ENCODE measurements at places on chromosomes 7 and 10. TPM values are rescaled to one million over a fixed set of nuclear protein-coding genes. Genes with fewer than 3 reads are reported as not detected.

The TDRD1 gene
- total RNA-seq: 0.11 TPM

- no peak for DNase-seq
Measured at GRCh38 chr7:44104860-44105771, 971 bp downstream of the AEBP1 start.

DNA sequence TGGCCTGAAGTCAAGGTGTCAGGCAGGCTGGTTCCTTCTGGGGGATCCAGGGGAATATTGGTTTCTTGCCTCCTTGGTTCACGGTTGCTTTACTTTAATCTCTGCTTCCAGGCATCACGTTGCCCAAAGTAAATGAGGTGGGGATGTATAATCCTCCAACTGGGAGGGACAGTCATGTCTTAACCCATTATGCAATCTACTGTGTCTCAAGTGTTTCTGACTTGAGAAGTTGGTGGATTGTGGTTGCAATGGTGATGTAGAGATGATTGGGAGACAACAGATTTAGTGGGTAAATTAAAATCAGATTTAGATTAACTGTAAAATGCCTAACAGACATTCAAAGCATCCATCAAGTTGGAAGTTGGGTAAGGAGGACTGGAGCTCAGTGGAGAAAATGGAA is 32.7 kb downstream of the TBXAS1 start:
- DNase-seq: no peak

GRCh38 chr7:78562191-78562590 is 763.6 kb downstream of the PHTF2 start:
- no peak for DNase-seq

The CYP17A1 gene
- not detected for total RNA-seq

The ARHGAP21 gene
- total RNA-seq: 40.0 TPM

DNA sequence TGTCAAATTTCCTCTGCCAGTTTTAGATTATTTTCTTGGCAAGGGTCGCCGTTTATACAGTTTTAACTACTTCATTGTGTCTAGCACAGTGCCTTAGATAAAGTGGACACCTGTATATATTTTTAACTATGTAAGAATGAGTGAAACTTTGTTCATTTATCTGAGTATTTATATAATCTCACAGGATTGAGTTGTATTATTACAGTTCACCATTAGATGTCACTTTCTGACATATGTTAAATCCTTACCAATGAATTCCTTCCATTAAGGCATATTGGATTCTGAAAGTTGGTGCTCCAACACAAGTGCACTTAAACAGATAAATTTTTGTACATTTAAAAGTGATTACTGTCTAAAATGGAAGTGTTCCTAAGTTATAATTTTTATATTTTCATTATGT is 43.0 kb downstream of the ZMYND11 start:
- no peak for DNase-seq

- no peak for DNase-seq
Measured at GRCh38 chr10:69802424-69803161, 887 bp downstream of the COL13A1 start.

The ERVW-1 gene
- total RNA-seq: not detected

The GPR85 gene
- not detected for total RNA-seq

GRCh38 chr7:1466524-1467271 is 7.4 kb upstream of the MICALL2 start:
- no peak for DNase-seq

- DNase-seq: no peak
Measured at GRCh38 chr7:112748381-112748780, 41.8 kb downstream of the TMEM168 start.

DNA sequence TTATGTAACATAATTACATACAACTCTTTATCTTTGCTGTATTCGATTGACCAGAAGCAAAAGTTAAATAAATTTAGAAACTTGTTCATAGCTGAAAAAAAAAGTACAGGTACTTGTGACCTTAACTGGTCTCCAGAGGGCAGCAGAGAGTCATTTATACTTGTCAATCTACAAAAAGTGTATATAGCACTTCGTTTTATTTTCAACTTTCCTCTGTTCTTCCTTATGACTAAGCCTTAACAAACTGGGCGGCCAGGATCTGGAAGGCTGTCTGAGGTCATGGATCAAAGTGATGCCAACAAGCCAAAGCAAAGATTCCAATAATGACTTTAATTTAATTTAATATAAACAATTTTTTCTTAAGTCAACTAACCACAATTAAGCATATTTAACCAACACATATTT is 29.8 kb downstream of the C10orf67 start:
- DNase-seq: no peak

GRCh38 chr10:118286051-118286838 is 55.9 kb downstream of the FAM204A start:
- DNase-seq: no peak

DNA sequence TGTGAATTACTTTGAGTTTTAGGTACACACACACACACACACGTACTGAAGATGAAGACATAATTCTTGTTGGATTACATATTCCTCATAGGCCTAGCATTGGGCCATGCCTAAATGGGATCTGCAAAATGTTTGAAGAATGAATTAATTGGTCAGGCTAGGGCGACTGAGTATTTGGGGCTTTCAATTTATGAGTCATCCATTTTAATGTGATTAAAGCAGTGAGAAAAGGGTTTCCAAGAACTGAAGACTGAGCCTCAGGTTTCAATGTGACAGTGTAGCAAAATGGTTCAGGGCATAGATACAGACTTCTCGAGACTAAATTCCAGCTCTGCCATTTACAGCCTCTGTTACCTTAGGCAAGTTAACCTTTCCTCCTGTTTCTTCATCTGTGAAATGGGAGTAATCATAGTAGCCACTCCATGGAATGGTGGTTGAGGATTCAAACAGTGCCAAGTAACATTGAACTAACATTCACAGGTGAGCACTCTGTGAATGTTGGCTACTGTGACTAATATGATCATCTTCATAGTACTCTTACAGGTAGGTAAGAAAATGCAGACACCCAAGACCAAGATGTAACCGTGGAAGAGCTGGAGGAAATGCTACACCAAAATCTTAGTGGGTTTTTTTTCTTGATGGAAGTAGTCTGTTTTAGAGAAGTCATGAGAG is 7.6 kb downstream of the BPGM start:
- no peak for DNase-seq

DNA sequence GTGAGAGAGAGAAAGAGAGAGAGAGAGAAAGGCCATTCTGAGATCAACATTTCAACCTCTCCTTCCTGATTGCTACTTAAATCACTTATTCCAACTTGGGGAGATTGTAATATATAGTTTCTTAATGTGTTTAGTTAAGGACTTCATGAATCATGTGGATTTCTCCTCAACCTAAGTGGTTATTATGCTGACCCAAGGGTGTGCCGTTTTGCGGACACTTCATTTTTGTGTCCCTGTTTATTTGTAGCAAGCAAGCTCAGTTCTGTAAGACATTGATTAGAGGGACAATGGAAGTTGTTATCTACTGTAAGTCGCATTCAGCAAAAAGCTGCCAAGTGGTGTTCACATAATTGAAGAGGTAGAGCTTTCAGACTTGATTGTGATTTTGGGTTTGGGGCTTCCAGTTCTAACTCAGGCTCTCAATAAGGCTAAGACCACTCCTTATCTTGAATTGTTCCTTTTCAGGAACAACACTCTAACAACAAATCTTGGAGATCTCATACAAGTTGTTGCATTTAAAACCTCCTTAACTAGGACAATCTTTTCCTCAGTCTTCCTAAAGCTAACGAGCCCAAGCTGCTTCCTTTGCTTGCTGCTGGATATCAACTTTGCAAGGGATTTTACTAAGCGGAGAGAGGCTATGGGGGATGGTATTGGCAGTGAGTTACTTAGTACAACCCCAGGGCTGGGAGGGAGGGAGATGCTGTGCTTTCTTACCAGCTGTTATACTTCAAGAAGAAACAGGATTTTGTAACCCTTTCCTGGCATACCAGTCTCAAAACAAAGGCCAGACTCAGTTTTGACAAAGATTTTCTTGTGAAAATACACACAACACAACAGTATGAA is 19.8 kb upstream of the COL1A2 start:
- DNase-seq: no peak

GRCh38 chr10:97333601-97334369 is 744 bp downstream of the FRAT2 start:
- peak; percentile 29 for DNase-seq

DNA sequence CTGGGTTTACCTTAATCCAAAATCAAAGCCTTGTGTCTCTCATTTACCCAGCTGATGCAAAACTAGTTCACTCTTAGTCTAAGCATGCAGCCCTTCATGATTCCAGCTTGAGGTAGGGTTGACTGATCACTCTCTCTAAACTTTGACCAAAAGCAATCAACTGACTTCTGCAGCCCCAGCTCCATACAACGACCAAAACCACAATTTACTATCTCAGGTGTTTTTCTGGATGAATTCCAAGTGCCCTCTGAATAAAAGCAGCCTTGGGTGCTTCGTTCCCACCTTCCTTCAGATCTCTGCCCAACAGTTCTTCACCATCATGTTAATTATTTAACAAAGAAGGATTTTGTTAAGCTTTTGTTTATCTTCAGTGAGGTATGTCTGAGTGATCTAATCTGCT is 62.6 kb downstream of the CCDC6 start:
- DNase-seq: no peak

The OSBPL3 gene
- total RNA-seq: 74.2 TPM

DNA sequence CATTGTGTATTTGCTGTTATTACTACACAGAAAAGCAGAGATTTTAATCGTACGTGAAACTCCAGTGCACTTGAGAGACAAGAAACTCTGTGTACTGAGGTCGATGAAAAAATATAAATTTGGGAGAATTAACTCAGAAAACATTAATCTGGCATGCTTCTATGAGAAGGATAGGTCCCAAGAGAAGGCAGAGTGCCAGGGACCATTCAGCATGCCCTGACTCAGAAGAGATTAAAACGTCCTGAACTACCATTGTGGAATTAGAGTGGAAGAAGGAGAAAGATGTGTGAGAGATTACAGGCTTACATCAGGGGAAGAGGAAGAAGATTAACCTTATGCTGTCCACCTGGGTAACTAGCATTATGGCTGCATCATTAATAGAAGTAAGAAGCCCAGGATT is 72.4 kb downstream of the REEP3 start:
- DNase-seq: no peak

DNA sequence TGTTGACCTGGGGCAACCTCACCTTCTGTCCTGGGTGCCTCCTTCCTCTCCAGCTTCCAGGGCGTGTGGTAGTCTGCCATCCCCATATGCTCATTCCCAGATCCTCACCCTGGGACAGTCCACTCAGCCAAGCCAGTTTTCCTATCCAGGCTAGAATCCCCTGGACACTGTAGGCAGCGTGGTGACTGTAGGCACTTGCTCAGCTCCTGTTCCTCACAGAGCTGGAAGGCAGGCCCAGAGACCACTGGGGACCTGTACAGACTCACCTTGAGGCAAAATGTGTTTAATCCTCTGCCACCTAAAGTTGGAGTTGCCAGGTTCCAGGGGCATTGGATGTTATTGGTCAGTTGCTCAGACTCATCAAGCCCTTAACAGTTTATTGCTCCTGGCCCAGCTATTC is 2.4 kb upstream of the GRID1 start:
- no peak for DNase-seq

The CFAP58 gene
- 1.1 TPM for total RNA-seq

DNA sequence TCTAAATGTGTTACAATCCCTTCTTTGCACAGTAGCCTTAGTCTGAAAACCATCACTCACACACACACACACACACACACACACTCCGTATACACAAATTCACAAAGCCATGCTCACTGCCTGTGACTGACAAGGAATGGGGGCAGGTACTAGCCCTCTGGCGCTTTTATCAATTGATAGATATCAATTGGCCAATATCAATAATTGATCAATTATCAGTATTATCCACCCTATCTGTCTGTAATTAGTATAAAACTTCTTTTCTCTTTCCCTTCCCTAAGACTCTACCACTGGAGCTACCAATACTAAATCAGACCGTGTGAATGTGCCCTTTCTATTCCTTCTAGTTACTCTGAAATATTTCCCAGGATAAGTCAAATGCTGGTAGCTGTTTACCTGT is 2.1 kb downstream of the DENND11 start:
- DNase-seq: no peak

- no peak for DNase-seq
Measured at GRCh38 chr7:128911423-128912031, 1.0 kb upstream of the KCP start.

The TAS2R4 gene
- total RNA-seq: 0.94 TPM

The AKR1D1 gene
- not detected for total RNA-seq

The CABCOCO1 gene
- not detected for total RNA-seq

- no peak for DNase-seq
Measured at GRCh38 chr10:31142026-31142425, 110.4 kb upstream of the ZNF438 start.

DNA sequence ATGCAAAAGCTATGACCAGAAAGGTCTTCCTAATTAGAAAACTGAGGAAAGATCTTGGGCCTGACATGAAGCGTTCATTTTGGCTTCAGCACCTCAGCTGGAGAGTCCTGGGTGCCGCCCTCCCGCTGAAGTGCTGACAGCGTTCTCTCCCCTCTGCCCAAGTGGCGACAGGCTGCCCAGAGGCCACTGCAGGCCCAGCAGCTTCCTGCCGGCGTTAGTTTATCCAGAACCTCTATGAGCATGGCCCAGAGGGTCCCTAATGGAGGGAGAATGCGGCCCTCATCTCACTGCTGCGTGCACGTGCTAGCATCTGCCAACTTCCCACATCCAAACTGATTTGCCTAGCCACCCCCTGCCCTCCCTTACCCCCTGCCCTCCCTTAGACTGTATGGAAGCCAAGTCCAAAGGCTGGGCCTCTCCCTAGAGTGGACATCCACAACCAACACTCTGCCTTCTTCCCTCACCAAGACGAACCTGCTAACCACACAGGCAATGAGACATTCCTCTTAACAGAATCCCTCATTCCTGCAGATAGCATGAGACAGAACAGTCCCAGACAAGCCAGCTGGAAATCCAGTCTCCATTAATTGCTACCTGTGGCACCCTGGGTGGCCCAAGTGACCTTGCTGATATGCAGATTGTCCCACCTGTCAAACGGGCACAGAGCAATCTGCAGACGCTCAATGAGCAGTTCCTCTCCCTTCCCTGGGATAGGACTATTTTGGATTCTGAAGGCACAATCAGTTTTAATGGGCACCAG is 108.4 kb downstream of the C10orf90 start:
- no peak for DNase-seq

The HOXA11 gene
- total RNA-seq: not detected

DNA sequence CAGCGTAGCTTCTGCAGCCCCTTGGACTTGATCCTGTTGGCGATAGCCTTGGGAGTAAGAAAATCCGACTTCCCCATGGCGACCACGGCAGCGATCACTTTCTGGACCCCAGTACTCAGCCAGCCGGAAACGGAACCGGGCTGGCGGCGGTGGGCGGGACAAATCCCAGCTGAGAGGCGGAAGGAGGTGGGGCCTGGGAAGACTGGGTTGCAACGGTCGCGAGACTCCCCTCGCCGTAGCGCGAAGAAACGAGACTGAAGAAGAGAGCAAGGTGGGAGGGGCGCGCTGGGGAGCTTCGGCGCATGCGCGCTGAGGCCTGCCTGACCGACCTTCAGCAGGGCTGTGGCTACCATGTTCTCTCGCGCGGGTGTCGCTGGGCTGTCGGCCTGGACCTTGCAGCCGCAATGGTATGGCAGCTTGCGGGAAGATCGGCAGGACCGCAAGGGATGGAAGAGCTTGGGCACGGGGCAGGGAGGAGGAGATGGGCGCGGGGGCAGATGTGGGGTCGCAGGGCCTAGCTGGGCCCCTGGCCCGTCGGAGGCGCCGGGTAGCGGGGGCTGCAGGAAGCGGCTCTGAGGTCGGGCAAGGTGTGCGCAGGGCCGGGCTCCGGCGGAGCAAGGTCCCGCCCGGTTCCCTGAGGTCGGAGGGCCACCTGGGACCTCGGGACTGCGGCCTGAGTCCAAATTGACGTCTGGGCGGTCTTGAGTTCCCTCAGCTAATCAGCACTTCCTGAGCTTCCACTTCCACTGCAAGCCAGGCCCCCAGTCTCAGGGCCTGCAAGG is at the start of the genes ATP5F1C and KIN:
TSS of gene ATP5F1C (plus strand) at position 321 of the 782 bp plus-strand sequence. CDS start at position 352, 31 bp downstream.
TSS of gene KIN (minus strand) at position 137 of the 782 bp plus-strand sequence. CDS start at position 77, 60 bp downstream.
- DNase-seq: peak; percentile 97

The LUC7L2 gene
- 150 TPM for total RNA-seq
